ENCODE measurements at places on chromosomes 4 and X.

GRCh38 chrX:40607381-40607780 lies 15.8 kb upstream of the MPC1L start:
- DNase-seq, result no peak

GRCh38 chr4:7804756-7805385 lies 134.8 kb downstream of the AFAP1 start:
- DNase-seq, result no peak

- no peak for DNase-seq
Measured at GRCh38 chrX:132956421-132957210, 1.8 kb downstream of the HS6ST2 start.

GRCh38 chrX:120485638-120486520 lies 16.8 kb upstream of the LAMP2 start:
- DNase-seq, result peak; percentile 53
